ENCODE measurements at places on chromosomes 4 and X.

DNA sequence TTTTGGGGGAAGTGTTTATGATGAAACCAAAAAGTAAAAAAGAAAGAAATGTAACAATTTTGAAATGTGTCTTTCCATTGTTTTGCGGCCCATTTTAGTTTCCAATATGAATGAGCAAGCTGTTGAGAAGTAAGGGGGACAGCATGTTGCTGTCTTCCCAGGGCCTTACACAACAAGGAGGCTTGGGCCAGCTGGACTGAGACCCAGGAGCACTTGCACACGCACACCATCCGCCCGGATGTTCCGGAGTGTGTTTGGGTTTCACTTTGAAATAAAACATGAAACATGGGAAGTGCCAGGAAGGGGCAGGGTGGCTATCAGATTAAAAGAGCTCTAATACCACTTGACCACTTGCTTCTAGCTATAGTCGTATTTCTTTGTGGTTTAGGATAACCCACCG is 144.4 kb downstream of the NHS start:
- no peak for DNase-seq

- DNase-seq = no peak
Measured at GRCh38 chrX:6053141-6053540, 175.5 kb downstream of the NLGN4X start.

DNA sequence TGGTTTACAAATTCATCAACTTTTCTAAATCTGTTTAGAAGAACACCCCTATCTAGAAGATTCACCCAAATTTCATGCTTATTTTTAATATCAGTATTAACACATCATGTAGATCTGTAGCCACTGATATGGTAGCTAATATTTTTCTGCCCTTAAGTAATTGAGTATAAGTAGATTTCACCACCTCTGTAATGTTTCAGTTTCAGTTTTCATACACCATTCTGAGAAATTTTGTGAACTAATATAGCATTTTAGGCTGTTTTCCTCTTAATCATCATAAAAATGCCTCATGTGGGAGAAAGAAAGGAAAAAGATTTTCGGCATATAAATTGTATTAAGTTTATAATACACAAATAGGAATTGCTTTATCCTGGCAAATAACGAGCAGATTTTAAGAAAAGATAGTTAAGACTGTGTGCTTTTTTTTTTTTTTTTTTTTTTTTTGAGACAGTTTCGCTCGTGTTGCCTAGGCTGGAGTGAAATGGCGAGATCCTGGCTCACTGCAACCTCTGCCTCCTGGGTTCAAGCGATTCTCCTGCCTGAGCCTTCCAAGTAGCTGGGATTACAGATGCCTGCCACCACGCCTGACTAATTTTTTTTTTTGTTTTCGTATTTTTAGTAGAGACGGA is 21.4 kb upstream of the RBPJ start:
- no peak for DNase-seq

DNA sequence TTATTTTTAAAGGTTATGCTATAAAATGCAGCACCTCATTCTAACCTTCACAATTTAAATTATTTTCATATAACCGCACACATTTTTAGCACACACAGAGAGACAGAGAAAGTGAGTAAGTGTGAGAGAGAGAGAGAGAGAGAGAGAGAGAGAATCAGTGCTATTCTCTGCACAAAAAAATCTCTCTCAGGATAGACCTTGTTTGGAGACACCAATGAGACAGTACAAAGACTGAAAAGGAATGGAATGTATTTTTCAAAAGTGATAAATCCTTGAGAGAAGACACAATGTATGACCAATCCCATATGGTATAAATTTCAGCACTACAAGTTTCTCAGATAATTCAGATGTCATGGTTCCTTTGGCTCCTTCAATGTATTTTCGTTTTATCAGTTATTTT is 132.1 kb upstream of the PCDH18 start:
- no peak for DNase-seq

GRCh38 chrX:120014354-120015130 is 62.9 kb downstream of the RHOXF2B start:
- no peak for DNase-seq

DNA sequence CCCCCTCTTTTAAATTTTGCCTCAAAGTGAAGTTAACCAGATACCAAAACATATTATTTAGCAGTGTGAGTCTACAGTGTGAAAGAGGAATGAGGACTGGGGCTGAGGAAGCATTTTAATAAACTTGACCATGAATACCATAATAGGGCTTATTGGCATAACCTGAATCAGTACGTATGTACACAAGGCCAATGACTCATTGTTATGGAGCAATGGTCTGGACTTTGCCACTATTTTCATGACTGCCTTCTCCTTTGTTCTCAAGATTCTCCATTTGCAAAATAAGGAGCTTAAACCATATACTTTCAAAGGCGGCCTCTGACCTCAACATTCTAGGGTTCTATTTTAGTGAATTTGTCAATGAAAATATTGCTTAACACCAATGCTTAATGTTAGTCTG is 102.8 kb upstream of the OR13H1 start:
- no peak for DNase-seq

DNA sequence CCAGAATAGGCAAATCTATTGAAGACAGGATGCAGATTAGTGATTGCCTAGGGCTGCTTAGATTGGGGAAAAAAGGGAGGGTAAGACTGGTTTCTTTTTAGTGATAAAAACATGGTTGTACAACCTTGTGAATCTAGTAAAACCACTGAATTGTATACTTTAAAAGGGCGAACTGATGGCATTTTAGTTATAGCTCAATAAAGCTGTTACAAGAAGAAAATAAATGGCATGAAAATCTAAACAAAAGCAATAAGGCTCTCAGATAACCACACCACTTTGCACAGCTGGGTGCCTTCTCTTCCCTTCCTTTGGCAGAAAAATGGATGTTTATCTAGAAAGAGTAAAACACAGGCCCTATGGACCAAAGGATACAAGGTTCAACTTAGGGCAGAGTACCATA is 69.6 kb downstream of the F9 start:
- DNase-seq = no peak

GRCh38 chrX:6568031-6568430 is 33.1 kb upstream of the VCX3A start:
- DNase-seq = no peak

DNA sequence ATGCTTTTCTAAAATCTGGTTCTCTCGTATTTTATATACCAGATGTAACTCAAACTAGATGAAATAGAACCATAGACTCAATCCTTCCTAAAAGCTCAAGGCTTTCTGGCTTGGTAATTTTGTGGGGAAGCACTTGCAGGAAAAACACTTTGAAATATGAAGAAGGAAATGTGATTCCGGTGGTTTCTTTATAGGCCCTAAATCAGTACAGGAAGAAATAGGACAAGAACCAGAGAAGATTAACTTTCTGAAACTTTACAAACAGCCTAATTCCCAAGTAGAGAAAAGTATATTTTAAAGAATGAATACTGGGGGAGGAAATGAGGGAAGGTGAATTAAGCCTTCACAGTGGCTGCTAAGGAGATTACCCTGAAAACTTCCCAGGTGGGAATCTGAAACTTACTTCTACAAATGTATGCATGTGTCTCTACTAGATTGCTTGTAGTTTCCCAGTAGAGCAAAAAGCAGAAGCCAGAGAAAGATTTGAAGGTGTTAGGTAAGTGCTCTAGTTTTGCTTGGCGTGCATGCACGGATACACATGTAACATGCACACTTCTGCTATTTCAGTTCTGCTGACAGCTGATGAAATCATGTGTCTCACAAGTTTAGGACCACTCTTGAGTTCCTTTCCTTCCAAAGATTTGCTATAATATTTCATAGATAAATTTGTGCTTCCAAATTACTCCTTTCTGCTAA is 92.1 kb downstream of the AFF1 start:
- DNase-seq = no peak

- no peak for DNase-seq
Measured at GRCh38 chr4:77141964-77142645, 14.9 kb upstream of the CCNG2 start.
